ENCODE measurements at places on chromosomes 5 and 9.
A peak's percentile ranks its signal among the peaks of the same experiment; 100 is the strongest.

GRCh38 chr5:14812166-14812565, 59.4 kb downstream of the ANKH start:
- DNase-seq: no peak

DNA sequence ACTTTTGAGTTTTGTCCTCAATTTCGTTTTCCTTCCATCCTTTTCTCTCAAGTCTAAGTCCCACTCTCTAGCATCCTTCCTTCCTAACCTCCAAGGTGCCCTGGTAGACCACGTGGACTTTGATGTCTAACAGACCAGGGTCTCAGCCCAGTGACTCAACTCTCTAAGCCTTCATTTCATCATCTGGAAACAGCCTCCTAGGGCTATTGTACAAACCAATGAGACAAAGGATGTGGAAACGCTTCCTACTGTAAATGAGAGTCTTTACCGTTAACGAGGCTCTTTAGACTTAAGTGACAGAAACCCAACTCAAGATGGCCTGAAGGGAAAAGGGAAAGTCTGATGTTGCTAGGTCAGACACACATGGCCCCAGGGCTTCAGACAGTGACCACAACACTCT, 49.2 kb upstream of the CPLX2 start:
- no peak for DNase-seq

DNA sequence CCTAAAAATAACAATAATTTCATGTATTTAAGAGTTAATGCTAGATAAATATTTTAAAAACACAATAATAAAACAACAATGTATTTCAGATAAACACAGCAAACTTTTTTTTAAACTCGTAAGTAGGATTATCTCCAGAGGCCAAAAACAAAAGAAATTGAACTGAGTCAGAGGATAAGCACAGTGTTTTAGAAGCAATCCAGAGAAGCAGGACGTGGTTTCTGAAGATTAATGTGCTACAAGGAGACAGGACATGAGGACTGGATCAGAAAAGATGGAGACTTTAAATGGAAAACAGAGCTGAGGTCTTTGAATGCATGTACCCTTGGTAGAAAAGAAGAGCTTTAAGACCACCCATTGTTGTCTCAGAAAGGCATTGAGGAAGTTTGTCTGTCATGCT, 491.2 kb upstream of the TLE4 start:
- no peak for DNase-seq

- no peak for DNase-seq
Observed at GRCh38 chr5:168746893-168747640, 167.9 kb upstream of the PANK3 start.

DNA sequence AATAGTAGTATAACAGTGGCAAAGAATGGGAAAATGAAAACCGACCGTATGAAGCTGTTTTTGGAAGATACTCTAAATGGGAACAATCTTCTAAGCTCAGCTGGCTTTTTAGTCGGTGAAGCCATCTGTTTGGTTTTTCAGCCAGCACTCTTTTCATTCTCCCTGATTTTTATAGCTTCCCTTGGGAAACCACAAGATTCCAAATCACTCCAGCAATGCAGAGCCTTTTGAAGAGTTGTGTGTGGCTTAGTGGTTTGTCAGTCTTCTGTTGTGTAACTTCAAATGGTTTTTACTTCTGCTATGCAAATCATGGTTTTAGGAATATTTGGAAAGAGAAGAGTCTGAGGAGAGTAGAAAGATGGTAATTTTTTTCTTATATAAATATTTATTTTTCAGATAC, 180.7 kb downstream of the KDM4C start:
- DNase-seq: no peak

DNA sequence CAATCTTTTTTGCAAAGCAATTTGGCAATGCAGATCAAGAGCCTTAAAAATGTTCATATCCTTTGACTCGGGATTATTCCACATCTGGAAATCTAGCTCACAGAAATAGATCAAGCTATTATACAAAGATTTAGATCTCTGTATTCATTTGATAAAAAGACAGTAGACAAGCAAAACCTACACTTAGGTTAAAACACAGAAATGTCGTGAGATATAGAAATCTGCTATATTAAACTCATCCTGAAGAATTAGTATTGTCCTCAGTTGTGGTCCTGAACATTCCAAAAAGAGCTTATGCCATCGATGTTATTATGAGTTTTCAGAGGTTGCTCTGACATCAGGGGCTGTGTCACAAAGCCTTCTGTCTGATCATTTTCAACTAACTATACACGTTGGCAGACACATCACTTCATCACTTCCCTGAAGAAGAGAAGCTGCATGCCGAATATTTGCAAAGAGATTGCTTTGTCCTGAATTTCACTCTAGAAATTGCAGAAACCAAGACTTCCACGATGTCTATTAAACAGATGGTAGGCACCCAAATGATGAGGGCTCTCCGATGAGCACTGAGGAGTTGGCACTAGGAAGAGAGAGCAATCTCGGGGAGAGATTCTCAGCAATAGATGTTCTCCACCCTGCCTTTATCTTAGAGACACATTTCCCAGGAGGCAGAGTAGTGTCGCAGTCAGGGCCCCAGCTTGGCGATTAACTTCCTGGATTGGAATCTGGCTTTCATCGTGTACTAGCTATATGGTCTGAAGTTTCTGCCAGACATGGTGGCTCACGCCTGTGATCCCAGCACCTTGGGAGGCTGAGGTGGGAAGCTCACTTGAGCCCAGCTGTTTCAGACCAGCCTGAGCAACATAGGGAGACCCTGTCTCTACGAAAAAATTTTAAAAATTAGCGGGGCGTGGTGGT, 1.9 kb upstream of the UBTD2 start:
- no peak for DNase-seq

GRCh38 chr5:124056991-124057723, 545.2 kb downstream of the CSNK1G3 start:
- peak; percentile 77 for DNase-seq

Data from Calu3 (cell line).